ENCODE measurements at places on chromosomes 3 and 15. TPM values are rescaled to one million over a fixed set of nuclear protein-coding genes. Genes with fewer than 3 reads are reported as not detected.

GRCh38 chr3:57078344-57078634, 17.8 kb downstream of the SPATA12 start:
- peak; percentile 36 for DNase-seq

GRCh38 chr3:100079328-100079727, 35.0 kb downstream of the FILIP1L start:
- DNase-seq: no peak

DNA sequence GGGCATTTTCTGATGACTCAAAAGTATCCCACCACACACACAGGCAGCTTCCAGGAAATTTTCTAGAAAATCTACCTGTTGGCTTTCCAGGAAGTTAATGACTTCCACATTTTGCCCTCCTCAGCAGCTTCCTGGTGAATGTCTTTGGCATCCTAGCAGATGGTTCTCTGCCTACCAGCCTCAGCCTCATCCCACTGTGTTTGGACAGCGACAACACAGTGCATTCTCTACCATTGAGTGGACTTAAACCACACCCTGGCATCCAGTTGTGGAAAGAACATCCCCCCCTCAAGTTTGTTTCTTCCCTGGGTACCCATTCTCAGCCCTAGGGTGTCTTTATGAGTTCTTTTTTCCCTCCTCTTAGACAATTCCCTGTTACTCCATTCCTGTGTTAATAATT, 50.8 kb upstream of the GADL1 start:
- DNase-seq: no peak

The IL20RB gene
- total RNA-seq: 0.44 TPM

DNA sequence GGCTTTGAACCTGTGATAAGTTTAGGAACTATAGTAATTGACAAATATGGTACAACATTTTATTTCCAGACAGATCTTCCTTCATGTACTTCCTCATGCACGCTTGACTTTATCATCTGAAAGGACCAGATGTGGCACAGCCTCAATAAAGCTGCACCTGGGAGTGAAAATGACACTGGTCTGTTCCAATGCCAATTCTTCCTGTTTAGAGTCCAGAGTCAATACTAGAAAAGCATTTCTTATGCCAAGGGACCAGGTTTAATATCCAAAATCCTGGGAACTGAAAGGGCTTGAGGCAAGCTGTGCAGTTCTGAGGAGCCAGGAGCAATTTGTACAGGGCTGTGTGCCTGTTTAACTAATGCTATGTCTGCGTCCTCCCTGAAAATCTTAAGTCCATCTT, 15.3 kb downstream of the DPH6 start:
- DNase-seq: no peak

DNA sequence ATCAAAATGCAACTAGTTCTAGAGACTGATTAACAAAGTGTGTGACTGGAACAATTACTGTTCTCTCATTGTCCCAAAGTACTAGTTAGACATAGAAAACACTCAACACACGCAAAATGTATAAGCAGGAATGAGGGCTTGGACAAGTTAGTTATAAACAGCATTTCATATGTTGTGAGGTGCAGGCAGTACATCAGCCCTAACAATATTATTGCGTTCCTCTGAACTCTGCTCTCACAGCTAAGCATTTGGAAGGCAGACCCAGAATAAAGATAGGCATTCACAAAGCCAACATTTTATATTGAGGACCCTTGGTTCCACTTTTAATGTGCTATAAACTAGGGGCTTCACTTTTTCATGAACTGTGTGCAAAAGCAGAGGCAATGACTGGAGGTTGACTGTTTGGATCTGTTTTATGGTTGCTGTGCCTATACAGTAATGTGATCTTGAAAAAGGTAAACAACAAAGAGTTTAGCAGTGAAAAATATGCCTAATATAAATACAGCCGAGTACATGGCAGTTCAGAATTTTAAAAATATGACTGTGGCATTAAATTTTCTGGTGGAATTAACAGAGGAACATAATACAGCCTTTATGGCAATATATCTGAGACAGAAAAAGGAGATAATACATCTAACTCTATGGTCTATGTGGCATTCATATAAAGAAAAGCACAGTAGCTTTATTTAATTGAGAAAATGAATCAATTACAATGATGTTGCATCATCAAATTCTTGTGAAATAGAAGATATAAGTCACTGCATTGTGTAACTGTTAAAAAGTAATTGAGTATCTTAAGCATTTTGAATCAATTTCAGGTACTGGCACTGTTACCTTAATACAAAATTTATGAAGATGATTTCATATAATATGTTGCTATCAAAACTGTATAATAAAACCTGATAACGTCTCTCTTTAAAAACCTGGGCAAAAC, 80.0 kb upstream of the SKOR1 start:
- DNase-seq: no peak
